ENCODE measurements at places on chromosomes 1 and 21. TPM values are rescaled to one million over a fixed set of nuclear protein-coding genes. Genes with fewer than 3 reads are reported as not detected.

Gene BEND5
- 11.8 TPM for total RNA-seq

Gene ZNF691
- total RNA-seq, result 11.5 TPM

Gene CHI3L1
- total RNA-seq, result 7.3 TPM

Gene BMP8A
- 2.0 TPM for total RNA-seq

Gene MIA3
- 34.2 TPM for total RNA-seq

Gene ALX3
- not detected for total RNA-seq

Gene TRNAU1AP
- total RNA-seq, result 21.7 TPM

Gene SH3D21
- 5.9 TPM for total RNA-seq

Gene HPCAL4
- total RNA-seq, result 6.6 TPM

Gene AMY1C
- 24.8 TPM for total RNA-seq

Gene INAVA
- total RNA-seq, result 7.9 TPM

Gene MCOLN3
- total RNA-seq, result 3.6 TPM

Gene PRR9
- not detected for total RNA-seq

Gene GSTM4
- total RNA-seq, result 23.0 TPM

Gene GPR25
- total RNA-seq, result not detected

Gene U2AF1
- total RNA-seq, result 21.9 TPM

Gene VCAM1
- 52.6 TPM for total RNA-seq

Gene GSTM3
- total RNA-seq, result 80.9 TPM

All from ovary (tissue), 10 donors.